Right lobe of liver (tissue), 6 donors: ENCODE measurements at places on chromosomes 2 and 18. TPM values are rescaled to one million over a fixed set of nuclear protein-coding genes. Genes with fewer than 3 reads are reported as not detected.

Gene SLC9A4
- not detected for total RNA-seq

Gene GRB14
- 23.8 TPM for total RNA-seq

Gene HOXD12
- total RNA-seq, result not detected

Gene NEUROD1
- total RNA-seq, result not detected

Gene NAT8
- total RNA-seq, result 32.9 TPM

Gene GAL3ST2
- 0.70 TPM for total RNA-seq

Gene SLC4A5
- 0.60 TPM for total RNA-seq

Gene TRIM43
- total RNA-seq, result not detected

Gene CCBE1
- total RNA-seq, result 6.0 TPM
